ENCODE measurements at places on chromosomes 7 and 10. TPM values are rescaled to one million over a fixed set of nuclear protein-coding genes. Genes with fewer than 3 reads are reported as not detected.

GRCh38 chr10:19730167-19730906, 85.9 kb upstream of the PLXDC2 start:
- H3K36me3 ChIP-seq: no peaks in the 10 kb centered on the region
- H3K27me3 ChIP-seq: no peaks in the 10 kb centered on the region
- H3K27ac ChIP-seq: no peak overlapping the region

DNA sequence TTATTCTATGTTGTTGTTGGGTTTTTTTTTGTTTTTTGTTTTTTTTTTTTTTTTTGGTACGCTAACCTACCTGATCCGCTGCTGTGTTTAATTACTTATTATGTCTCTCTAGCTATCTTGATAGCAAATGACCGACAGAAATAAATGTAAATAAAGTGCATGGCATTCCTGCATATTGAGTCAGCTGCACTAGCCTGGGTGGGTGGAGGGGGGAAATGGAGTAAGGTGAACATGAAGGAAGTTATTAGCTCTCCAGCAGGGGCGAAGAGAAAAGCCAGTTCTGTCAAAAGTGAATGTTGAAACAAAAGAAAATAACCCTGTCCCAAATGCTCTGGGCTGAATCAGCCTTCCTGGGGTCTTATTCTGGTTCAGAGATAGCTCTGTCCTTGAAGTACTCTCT, 210.7 kb upstream of the MDFIC start:
- no peaks in the 10 kb centered on the region for H3K36me3 ChIP-seq
- peaks cover 41% of the 10 kb centered on the region for H3K27me3 ChIP-seq
- H3K4me1 ChIP-seq: peaks cover 4% of the 10 kb centered on the region
- H3K4me3 ChIP-seq: no peak overlapping the region
- DNase-seq: no peak

The CCDC186 gene
- total RNA-seq: 17.3 TPM

The UNCX gene
- total RNA-seq: not detected

DNA sequence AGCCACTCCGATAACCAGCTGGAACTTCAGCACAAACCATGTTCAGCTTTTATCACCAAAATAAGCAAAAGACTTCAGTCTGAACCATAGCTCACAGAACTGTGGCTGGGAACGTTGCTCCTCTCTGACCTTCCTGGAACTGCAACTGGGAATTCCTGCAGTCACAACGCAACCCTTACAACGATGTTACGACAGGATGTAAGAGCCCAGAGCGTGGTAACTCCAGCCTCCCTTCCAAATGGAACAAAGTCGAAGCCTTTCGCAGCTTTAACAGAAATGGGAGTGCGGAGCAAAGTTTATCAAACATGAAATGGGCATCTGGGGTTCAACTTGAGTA, 162.6 kb downstream of the ADAM12 start:
- H3K4me1 ChIP-seq: no peaks in the 10 kb centered on the region
- DNase-seq: no peak
- H3K4me3 ChIP-seq: no peak overlapping the region
- no peaks in the 10 kb centered on the region for H3K27me3 ChIP-seq
- no peak overlapping the region for H3K27ac ChIP-seq
- no peaks in the 10 kb centered on the region for H3K36me3 ChIP-seq

The POU6F2 gene
- total RNA-seq: 0.16 TPM

DNA sequence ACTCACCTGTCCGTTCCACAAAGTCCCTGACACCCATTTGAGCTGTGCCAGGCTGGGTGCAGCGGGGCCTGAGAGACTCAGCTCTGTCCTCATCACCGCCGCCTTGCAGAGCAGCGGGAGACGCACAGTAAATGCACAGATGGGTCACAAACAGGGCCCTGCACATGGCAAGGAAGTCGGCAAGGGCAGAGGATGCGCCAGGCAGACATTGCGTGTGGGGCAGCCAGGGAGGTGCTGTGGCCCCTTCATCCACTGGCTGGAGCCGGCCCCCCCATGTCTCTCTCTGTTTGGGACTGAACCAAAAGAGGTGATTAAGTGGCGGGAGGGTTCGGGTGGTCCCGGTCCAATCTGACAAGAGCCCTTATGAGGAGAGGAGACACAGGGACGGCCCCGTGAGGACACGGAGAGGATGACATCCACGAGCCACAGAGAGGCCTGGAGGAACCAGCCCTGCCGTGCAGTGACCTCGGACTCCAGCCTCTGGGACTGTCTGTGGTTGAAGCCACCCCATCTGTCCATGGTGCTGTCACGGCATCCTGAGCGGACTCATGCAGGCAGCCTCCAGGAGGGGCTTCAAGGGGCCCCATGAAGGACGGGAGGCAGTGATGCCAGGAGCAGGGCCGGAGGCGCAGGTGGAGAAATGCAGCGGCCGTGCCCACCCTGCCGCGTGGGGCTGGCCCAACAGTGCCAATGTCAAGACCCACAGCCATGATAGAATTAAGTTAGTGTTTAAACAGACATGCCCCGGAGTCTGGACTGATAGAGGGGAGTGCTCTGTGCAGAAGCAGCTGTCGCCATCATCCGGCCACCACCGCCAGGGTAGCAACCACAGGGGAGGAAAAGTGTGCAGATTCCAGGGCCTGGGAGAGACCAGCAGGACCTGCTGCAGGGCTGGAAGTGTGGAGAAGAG, 28.4 kb upstream of the FOXL3 start:
- peaks cover 10% of the 10 kb centered on the region for H3K4me1 ChIP-seq
- DNase-seq: no peak
- no peaks in the 10 kb centered on the region for H3K27me3 ChIP-seq
- no peak overlapping the region for H3K27ac ChIP-seq
- H3K4me3 ChIP-seq: no peak overlapping the region

DNA sequence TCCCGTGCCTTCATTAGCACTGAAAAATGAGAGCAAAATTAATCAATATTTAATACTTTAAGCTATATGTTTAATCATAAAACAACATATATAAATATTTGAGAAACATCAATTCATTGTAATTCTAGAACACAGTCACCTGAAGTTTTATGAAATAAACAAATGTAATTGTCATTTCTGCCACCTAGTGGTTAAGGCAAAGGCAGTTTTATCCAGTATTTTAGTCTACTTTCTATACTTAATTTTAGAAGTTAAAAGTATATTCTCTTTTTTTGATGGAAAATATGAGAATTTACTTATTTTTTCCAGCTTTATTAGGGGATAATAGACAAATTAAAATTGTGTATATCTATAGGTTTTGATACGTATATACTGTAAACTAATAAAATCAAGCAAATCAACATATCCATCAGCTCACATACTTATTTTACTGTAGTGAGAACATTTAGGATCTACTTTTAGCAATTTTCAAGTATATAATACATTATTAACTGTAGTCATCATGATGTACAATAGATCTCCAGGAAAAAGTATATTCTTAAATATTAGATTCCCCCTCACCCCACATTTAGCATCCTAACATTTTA, 16.9 kb downstream of the PCGF6 start:
- no peaks in the 10 kb centered on the region for H3K27me3 ChIP-seq
- peaks cover 22% of the 10 kb centered on the region for H3K36me3 ChIP-seq
- H3K4me1 ChIP-seq: no peaks in the 10 kb centered on the region
- no peak overlapping the region for H3K4me3 ChIP-seq
- DNase-seq: no peak

The CHAT gene
- not detected for total RNA-seq

DNA sequence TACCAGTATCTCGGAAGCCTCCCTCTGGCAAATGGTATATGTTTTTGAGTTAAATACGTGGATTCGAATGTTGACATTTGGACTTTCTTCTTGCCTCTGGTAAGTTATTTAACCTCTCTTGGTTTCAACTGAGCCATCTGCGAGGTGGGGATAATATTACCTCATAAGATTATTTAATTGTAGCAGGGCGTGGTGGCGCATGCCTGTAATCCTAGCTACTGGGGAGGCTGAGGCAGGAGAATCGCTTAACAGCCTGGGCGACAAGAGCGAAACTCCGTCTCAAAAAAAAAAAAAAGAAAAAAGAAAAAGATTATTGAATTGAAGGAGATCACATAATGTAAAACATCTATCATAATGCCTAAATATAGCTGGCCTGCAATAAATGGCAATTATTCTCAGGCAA, 396 bp upstream of the TAF5 start:
- peak overlapping the region; percentile 87 for H3K4me3 ChIP-seq
- no peaks in the 10 kb centered on the region for H3K27me3 ChIP-seq
- H3K4me1 ChIP-seq: peaks cover 27% of the 10 kb centered on the region
- H3K36me3 ChIP-seq: peaks cover 2% of the 10 kb centered on the region

DNA sequence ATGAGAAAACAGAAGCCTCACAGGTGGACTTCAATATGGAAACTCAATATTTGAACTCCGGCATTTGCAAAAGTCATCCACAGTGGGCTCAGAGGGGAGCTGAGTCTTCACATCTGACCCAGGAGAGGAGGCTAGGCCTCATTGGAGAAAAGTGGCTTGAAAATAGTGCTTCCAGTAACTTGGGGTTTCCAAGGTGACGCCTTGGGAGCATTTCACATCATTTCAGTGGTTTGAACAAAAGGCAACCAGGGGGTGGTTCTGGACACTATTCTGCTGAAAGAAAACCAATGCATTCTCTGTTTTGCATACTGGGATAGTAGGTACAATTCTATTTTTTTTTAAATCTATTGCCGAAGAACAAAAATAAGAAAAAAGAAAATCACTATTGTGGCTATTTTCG, 599.2 kb upstream of the POM121L12 start:
- peaks cover 2% of the 10 kb centered on the region for H3K36me3 ChIP-seq
- no peak overlapping the region for H3K4me3 ChIP-seq
- no peaks in the 10 kb centered on the region for H3K4me1 ChIP-seq
- no peaks in the 10 kb centered on the region for H3K27me3 ChIP-seq
- H3K27ac ChIP-seq: no peak overlapping the region
- no peak for DNase-seq

DNA sequence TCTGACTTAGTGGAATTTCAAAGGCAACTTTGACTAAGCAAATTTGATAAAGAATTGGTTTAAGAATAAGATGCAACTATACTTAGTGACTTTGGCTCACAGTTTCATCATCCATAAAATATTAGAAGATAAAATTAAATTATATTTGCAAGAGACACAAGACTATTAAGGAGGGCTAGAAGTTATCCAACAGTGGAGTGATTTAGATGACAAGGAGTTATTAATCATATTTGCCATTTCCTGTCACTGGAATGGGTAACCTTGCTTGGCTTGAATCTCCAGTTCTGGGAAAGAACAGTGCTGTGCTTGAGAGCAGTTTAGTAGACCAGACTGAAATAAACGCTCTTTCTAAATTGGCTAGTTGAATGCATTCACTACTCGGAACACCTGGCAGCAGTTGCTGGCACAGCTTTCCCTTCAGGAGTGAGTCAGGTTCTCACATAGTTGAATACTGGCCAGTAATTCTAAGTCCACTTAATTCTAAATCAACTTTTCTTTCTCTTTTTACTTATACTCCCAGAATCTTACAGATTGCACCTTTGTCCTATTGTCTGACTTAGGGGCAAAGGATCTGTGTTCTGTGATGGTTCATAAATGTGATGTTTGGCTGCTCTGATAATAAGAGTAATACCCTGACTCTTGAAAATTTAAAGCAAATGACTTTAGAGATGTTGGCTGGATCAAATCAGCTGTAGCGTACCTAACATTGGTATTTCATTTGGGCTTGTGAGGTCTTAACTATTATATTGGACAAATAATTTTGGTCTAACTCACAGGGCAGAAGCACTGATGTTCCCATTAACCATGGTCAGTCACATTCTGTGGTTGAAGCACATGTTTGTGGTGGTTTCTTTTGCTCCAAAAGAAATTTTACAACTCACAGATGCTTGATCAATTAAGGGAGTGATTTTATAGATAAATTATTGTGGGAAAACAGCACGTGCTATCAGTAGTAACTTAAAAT, 16.6 kb downstream of the STMP1 start:
- no peak for DNase-seq
- H3K27me3 ChIP-seq: no peaks in the 10 kb centered on the region
- H3K27ac ChIP-seq: no peak overlapping the region
- H3K4me1 ChIP-seq: peaks cover 22% of the 10 kb centered on the region
- H3K36me3 ChIP-seq: peaks cover 12% of the 10 kb centered on the region

DNA sequence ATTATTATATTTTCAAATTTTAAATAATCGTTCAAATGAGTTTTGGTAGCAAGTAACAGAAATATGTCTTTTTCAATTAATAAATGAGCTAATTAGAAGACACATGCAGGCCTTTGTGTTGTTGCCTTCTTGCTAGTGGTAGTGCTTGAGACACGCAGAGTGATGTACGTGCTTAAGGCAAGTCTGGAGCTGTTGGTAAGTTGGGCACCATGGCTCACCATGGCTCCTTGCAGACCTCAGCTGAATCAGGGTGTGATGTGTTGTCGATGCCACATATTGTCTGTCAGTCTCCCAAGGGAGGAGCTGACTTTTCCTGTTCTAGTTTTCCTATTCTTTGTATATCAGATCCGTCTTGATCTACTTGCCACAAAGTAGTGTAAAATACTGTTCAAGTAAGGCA, 8.3 kb downstream of the CDK14 start:
- no peak for DNase-seq
- peaks cover 28% of the 10 kb centered on the region for H3K27me3 ChIP-seq
- no peaks in the 10 kb centered on the region for H3K4me1 ChIP-seq
- H3K27ac ChIP-seq: no peak overlapping the region
- no peak overlapping the region for H3K4me3 ChIP-seq
- H3K36me3 ChIP-seq: no peaks in the 10 kb centered on the region

The CCDC6 gene
- 77.7 TPM for total RNA-seq

The RARRES2 gene
- not detected for total RNA-seq

DNA sequence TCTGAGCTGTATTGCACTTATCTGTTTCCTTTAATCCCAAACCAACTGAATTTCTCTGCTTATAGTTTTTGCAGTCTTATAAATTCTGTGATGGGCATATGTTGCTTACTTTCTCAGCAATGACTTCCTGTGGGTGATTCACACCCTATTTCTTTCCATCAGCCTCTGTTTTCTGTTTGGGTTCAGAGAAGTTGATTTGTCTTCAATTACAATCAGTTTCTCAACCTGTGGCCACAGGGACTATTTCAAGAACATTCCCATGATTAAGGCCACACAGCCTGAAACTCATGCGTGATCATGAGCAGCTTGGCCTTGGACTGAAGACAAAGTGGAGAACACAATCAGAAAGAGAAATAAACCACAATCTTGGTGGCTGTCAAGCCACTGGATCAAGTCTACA, 1174.6 kb upstream of the C7orf33 start:
- no peaks in the 10 kb centered on the region for H3K27me3 ChIP-seq
- H3K4me3 ChIP-seq: no peak overlapping the region
- DNase-seq: no peak
- no peaks in the 10 kb centered on the region for H3K4me1 ChIP-seq
- no peaks in the 10 kb centered on the region for H3K36me3 ChIP-seq

DNA sequence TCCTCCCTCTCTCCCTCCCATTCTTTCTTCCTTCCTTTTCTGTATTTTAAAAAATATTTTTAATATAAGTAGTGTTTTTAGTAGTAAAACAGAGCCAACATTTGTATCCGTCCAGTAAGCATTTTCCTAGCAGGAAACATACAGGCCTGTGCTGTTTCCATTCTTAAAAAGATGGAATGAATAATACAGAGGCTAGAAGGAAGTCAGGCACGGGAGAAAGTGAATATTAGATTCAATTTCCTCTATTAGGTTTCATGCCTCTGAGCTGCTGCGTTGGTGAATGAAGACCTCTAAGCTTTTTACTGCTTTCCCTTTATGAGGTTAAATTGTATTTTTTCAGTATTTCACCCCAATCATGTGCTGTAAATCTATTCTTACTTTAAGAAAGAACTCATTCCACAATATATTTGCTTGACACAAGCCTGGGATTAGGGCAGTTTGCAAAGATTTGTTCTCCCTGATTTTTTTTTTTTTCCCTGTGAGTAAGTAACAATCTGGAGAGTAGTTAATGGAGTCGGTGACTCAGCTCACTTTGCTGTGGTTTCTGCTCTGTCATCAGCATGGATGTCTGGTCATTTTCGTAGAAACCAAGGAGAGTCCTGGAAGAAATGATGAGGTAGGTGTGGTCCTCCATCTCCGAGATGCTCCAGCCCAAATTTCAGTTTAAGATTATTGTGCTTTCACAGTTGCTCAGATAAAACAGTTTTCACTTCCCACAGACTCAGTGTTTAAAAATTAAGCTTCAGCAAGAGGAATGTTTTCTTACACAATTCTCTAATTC, 76.1 kb upstream of the PITRM1 start:
- no peak overlapping the region for H3K27ac ChIP-seq
- peaks cover 8% of the 10 kb centered on the region for H3K4me1 ChIP-seq
- H3K4me3 ChIP-seq: no peak overlapping the region
- H3K27me3 ChIP-seq: peaks cover 67% of the 10 kb centered on the region
